ENCODE measurements at places on chromosomes 12 and 14.
A peak's percentile ranks its signal among the peaks of the same experiment; 100 is the strongest.

- DNase-seq, result no peak
These were observed 15.3 kb downstream of the CFAP251 start for GRCh38 chr12:121933522-121934308.

DNA sequence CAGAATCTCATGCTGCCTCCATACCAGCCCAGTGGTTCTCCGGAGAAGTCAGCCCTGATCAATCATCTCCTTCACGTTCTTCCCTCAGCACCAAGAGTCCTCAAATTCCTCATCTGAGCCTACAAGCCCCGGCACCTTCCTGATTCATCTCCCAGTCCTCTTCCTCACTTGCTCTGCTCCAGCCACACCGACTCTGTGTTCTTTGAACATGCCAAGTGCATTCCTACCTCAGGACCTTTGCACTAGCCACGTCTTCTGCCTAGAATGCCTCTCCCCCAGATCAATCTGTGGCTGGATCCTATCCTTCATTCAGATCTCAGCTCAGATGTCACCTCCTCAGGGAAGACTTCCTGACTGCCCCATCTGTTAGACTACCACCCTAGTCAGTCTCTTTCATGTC lies 4.7 kb downstream of the RILPL1 start:
- no peak for DNase-seq

DNA sequence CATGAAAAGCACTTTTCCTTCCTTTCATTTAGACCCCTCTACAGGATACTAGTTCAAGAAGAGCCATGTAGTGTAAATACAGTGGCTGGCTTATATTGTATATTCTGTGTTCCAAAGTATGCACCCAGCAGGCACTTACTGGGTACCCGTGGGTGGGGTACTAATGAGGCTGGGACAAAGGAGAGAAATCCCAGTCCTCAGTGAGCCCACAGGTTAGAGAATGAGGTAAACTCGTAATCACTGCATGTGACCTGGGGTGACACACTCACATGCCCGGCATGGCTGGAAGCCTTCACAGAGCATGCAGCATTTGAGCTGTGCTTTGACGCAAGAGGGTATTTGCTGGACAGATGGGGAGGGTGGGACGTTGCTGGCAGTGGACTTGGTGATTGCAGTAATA lies 17.1 kb downstream of the SLC24A4 start:
- no peak for DNase-seq

- no peak for DNase-seq
These were observed 977 bp upstream of the TMEM120B start for GRCh38 chr12:121711361-121712189.

DNA sequence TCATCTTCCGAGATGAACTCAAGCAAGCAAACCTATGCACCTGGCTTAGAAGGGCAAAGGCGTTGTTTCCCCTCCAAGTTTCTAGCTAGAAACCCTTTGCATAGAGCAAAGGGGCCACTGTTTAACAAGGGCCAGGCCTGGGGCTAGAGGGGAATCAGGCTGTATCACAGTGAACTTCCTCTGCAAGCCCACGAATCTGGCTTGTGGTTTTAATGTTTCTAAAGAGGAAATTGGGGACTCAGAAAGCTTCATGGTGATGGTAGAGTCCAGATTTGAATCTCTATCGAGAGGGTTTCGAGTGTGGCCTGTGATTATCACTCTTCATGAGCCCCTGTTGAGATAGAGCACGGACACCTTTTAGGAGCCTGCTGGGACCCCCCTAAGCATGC lies 189.9 kb downstream of the VRK1 start:
- DNase-seq, result no peak

DNA sequence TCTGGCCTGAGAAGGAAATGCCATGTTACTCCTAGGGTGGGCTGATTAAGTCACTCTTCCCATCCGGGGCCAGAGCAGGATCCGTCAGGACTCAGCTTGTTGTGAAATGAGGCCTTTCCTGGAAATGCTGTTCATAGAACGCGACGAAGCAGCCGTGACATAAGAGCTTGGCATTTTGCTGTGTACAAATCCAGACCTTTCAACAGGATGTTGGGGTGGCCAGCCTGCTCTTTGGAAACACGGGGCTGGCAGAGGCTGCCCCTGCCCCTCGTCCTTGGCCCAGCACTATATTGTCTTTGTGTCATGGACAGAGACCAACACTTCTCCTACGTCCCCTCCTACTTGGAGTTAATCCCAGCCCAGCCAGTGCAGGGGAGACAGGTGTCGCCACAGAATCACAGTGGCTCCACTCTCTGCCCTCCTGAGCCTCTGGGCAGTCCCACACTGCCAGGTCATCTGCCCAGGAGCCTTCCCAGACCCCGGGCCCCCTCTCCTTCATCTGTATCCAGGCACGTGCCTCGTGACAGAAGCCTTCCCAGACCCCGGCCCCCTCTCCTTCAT lies 18.6 kb upstream of the EIF5 start:
- DNase-seq, result peak; percentile 21

DNA sequence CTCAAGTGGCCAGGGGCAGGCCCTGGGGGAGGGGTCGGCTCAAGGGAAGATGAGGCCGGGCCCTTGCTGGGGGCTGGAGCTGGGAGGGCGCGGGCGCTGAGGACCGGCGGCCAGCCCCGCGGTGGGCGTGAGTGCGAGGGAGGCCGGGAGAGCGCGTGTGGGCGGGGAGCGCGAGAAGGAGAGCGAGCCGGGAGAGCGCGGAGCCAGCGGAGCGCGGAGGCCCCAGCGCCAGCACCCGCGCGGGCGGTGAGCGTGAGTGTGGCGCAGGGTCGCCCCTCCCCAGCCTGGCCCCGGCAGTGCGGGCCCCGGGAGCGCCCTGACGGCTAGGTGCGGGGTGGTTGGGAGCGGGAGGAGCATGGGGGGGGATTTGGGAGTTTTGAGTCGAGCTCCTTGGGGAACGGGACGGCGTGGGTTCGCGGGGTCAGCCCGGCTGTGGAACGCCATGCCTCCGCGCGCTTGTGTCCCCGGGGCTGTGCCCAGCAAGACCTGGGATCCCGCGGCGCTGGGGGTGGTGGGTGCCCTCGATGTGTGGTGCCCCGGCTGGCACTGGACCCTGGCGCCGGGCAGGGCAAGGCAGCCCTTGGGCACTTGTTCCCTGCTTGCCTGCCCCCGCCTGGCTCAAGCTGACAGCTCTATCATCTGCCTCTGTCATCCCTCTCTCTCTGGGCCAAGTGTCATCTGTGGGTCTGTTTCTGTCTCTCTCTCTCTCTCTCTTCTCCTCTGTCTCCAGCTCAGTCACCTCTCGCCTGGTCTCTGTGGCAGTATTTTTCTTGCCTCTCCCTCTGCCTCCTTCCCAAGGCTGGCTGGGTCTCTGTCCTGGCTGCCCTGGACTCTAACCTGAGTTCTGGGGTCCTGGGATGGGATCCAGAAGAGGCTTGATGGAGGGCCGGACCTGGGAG lies at the start of gene LBHD2:
Gene LBHD2, plus strand, starts transcription at position 190 of the 899 bp plus-strand sequence. CDS start 1,803 bp downstream, outside the sequence.
- no peak for DNase-seq

GRCh38 chr14:103880348-103881267 lies 33.2 kb upstream of the PPP1R13B start:
- DNase-seq, result peak; percentile 96

- DNase-seq, result no peak
These were observed 34.2 kb upstream of the OTX2 start for GRCh38 chr14:56844406-56845002.
